Stimulated activated naive CD4-positive, alpha-beta T cell (primary cell): ENCODE measurements at places on chromosomes 2 and 18.

DNA sequence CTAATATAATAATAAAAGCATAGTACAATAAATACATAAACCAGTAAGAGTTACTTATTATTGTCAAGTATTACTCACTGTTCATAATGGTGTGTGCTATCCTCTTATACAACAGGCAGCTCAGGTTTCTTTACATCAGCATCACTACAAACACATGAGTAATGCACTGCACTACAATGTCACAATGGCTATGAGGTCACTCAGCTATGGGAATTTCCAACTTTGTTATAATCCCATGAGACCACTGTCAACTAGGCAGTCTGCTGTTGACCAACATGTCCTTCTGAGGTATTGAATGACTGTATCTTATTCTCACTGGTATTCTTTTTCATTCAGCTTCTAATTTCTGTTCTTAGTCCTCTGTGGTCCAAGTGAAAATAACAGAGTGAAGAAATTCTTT lies 250.4 kb upstream of the DSEL start:
- DNase-seq = no peak

- no peak for DNase-seq
These were observed 45.8 kb upstream of the PTPRM start for GRCh38 chr18:7521226-7521856.

- no peak for DNase-seq
These were observed 104.8 kb downstream of the PPP1R1C start for GRCh38 chr2:182090486-182090885.

- no peak for DNase-seq
These were observed 360.0 kb upstream of the GALNT5 start for GRCh38 chr2:156897548-156897947.

DNA sequence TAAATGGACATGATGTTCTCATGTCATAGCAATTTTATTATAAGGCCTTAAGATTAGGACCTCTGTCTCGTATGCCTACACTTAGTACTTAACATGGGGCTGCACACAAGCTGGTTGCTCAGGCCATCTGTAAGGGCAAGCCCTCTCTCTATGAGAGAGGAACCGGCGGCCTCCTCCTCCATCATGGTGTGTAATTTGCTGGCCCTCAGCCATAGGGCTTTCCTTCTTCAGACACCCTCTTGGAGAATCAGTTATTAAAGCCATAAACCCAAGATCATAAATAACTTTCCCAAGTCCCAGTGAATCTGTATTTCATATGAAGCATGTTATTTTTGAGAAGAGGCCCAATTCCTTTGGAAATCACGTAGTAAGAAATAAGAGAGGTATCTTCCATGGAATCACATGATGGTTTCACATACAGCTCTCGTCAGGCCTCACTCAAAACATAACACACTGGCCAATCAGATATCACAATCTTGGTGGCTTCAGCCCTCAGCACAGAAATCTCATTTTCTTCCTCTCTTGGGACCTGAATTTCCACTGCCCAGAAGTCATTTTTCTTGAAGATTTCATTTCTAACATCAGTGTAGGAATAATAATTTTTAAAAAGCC lies 92.6 kb downstream of the RDH14 start:
- DNase-seq = no peak

DNA sequence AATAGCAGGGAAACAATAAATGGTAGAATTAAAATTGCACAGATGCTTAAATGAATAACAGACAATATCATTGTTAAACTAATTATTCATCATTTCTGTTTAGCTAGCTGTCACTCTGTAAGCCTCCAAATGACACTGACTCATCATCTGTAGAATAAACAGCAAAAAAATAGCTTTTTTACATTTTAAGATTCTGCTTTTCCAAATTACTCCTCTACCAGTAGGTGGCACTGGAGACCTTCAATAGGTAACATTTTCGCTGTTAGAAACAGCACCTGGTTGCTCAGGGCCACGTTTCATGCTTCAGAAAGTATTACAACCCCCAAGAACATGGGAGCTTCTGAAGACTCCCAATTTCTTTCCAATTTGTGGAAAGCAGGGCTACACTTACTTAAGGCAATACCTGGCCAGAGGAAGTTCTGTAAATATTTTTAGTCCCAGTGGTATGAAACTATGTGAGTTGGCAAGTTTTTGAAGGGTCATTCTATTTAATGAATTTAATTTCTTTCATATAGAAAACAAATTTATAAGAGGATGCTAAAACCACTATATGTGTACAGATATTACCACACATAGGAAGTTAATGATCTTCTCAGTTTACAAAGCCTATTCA lies 45.4 kb downstream of the TTN start:
- DNase-seq = peak; percentile 27

DNA sequence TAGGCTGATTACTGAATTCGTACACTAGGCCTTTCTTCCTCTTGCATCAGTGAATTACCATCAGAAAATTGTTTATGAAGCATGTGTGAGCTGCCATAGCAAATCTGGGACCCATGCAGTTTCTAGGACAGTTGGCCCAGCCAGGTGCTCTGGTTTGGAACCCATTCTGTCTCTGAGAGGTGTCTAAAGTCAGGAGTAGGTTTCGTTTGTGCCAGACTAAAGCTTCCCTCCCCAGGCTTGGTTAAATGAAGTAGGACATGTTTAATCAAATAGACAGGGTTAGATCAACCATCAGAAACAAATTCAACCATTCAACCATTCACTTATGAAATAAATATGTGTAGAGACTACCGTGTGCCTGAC lies 176.9 kb downstream of the ALPK2 start:
- DNase-seq = no peak

GRCh38 chr2:66189553-66189952 lies 245.4 kb upstream of the MEIS1 start:
- no peak for DNase-seq

DNA sequence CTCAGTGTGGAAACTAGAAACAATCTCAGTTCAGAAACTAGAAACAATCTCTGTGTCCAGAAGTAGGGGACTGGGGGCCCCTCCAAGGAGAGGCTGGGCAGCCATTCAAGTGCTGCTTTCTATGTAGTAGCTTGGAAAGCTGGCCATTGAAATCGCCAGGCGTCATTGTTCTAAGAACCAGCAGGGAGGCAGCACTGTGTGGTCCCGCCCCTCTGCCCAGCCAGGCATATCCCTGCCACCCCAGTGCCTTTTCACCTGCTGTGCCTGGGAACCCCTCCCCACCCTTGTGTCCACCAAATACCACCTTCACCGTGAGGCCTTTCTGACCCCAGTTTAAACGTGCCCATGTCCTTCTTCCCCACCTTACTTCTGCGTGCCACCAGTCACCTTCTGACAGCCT lies 221.6 kb downstream of the GBX2 start:
- no peak for DNase-seq

GRCh38 chr18:48589797-48590519 lies 51.1 kb downstream of the CTIF start:
- DNase-seq = no peak

DNA sequence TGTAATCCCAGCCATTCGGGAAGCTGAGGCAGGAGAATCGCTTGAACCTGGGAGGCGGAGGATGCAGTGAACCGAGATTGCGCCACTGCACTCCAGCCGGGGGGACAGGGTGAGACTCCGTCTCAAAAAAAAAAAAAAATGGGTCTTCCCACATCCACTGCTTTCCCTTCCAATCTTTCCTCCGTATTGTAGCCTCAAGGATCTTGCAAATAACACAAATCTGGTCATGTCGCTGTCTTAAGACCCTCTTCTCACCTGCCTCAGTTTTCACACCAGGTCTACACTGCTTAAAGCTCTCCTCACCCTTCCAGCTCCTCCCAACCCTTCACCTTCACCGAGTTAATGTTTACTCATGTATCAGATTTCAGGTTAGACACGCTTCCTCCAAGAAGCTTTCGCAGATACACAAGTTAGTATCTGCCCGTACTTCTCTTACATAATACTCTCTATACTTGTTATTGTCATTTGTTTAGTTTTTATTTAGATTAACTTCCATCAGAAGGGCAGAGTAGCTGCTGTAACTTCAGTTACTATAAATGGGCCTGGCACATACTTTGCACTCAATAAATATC lies 1.5 kb downstream of the IER3IP1 start:
- no peak for DNase-seq

GRCh38 chr2:235467588-235467987 lies 26.3 kb upstream of the AGAP1 start:
- DNase-seq = no peak
